ENCODE measurements at places on chromosomes 6 and 20.

- DNase-seq = peak; percentile 69
Observed at GRCh38 chr20:33945391-33946081, 48.2 kb upstream of the RALY start.

- DNase-seq = no peak
Observed at GRCh38 chr6:11616200-11616611, 78.7 kb downstream of the TMEM170B start.

- no peak for DNase-seq
Observed at GRCh38 chr6:116836606-116837342, 7.9 kb upstream of the GPRC6A start.

- no peak for DNase-seq
Observed at GRCh38 chr6:48553467-48554189, 442.6 kb upstream of the PTCHD4 start.

DNA sequence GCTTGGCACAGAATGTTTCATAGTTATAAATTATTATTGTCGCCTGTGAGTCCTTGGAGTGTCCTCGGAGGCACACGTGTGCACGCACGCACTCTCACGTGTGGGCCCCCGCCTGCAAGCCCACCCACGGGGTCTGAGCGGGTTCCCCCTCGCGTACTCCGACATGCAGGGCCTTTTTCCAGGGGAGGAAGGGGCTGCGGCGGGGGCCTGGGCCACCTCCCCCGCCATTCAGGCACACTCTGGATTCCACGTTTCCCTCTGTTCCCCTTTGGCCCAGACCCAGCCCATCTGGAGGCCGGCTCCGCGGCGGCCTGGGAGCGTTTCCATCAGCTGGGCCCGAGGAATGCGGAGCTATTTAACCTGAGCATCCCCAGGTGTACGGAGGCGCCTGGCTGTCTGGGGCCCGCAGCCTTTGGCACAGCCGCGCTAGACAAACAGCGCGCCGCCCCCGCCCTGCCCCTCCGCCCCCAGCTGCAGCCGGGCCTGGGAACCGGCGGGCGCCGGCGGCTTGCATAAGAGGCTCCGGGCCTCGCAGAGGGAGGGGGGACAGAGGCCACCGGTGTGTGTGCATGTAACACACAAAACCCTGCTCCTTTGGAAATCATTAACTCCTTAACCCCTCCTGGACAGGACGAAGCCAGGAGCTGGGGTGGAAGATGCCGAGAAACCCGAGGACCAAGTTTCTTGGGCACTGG lies 3.3 kb downstream of the ID1 start:
- no peak for DNase-seq

- no peak for DNase-seq
Observed at GRCh38 chr6:41467061-41467460, 79.1 kb upstream of the FOXP4 start.

DNA sequence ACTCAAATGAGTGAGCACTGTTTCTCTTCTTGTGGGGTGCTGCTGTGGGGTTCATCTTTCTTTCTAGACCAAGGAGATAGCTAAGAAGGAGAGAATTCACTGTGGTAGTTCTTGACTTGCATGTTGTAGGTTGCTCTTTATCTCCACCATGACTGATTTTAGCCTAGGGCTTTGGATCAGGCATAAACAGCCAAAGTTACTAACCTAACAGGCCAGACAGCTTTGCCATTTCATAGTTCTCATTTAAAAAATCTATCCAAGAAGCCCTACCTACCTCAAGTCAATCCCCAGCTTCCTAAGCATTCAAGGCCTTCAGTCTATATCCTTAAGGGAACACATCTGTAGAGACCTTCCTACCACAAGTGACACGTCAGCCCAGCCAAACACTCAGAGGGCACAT lies 107.9 kb upstream of the CARMIL1 start:
- no peak for DNase-seq

GRCh38 chr20:37520419-37520955 lies 563 bp upstream of the NNAT start:
- no peak for DNase-seq

Data from inflammatory macrophage treated with lipopolysaccharide for 4 hours (primary cell).